Thymus (tissue), 14 donors: ENCODE measurements at places on chromosomes 6 and 20.

GRCh38 chr6:105851113-105851580 lies 235.0 kb upstream of the PRDM1 start:
- H3K4me3 ChIP-seq = no peak overlapping the region
- no peaks in the 10 kb centered on the region for H3K36me3 ChIP-seq
- DNase-seq = no peak
- no peaks in the 10 kb centered on the region for H3K27me3 ChIP-seq

DNA sequence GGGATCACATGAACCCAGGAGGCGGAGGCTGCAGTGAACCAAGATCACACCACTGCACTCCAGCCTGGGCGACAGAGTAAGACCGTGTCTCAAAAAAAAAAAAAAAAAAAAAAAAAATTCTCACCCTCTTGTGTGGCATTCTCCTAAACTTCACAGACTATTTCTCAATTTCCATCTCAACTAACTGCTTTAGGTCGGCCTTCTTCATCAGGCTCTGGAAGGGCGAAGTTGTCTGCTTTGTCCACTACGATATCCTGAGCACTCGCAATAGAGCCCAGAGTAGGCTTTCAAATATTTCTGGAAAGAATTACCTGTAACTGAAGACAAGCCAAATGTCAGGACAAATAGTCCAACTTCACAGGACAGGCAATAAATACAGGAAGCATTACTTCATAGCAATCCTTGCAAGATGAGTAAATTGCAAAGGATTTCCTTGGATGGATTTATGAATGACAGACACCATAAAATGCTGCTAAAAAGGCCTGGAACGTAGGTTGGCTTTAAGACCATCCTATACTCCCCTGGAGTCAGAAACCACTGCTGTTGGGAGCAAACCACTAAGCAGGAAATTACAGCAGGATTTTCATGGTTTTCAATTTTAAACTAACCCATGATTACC lies 116.3 kb upstream of the SLC2A12 start:
- H3K27me3 ChIP-seq = no peaks in the 10 kb centered on the region
- no peak overlapping the region for H3K27ac ChIP-seq
- peaks cover 37% of the 10 kb centered on the region for H3K36me3 ChIP-seq
- no peak overlapping the region for H3K4me3 ChIP-seq

DNA sequence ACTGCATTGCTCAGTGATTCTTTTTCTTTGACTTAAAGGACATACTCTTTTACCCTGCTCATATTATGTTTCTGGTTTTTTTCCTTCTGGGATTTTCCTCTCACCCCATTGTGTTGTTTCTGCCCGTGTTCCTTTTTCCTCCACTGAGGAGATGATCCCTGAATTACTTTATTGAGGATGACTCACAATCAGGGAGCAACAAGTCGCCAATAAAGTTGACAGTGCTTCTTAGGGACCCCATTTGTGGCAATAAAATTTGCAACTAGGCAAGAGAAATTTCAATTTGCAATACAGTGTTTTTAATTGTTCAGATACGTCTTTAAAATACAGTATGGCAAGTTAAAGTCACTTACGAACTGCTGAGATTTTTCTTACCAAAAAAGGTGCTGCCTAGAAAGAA lies 217.9 kb downstream of the SOX4 start:
- H3K4me3 ChIP-seq = no peak overlapping the region
- no peaks in the 10 kb centered on the region for H3K36me3 ChIP-seq

DNA sequence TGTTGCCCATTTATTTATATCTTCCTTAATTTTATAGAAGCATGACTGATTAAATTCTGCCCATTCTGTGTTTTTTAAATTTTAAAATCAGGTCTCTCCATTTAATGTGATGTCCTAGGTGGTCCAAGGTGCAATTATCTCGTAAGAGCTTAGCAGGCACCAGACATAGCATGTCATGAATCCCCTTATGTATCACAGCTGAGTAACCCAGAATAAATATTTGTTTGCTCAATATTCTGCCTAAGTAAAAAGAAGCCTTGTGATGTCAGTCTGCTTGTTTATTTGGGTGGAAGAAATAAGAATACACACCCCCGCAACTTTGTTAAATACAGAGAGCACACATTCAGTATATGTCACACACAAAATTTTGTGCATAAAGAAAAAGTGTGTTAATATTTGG lies 211.3 kb downstream of the FARS2 start:
- H3K36me3 ChIP-seq = no peaks in the 10 kb centered on the region
- H3K27ac ChIP-seq = no peak overlapping the region
- DNase-seq = no peak
- no peak overlapping the region for H3K4me3 ChIP-seq
- H3K27me3 ChIP-seq = no peaks in the 10 kb centered on the region

DNA sequence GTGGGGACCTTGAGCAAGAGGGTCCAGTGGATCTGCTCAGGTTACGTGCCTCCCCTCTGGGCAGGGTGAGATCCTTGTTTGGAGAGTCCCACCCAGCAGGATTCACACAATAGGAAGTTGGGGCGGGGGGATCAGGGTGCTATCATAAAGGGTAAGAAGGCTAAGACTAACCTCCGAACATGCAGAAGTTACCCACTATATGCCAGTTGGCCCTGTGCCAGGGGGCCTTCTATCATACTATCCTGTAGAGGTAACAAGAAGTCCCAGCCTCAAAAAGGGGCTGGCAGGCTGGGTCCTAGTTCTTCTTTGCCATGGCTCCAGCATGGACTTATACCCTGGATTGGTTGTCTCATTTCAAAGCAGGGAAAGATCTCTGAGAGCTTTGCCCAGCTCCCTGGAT lies 94.1 kb downstream of the CDH26 start:
- H3K4me3 ChIP-seq = no peak overlapping the region
- H3K27ac ChIP-seq = no peak overlapping the region
- no peaks in the 10 kb centered on the region for H3K27me3 ChIP-seq
- H3K36me3 ChIP-seq = no peaks in the 10 kb centered on the region
- no peak for DNase-seq

- H3K36me3 ChIP-seq = peaks cover 37% of the 10 kb centered on the region
- H3K4me3 ChIP-seq = no peak overlapping the region
- peaks cover 54% of the 10 kb centered on the region for H3K4me1 ChIP-seq
- H3K27ac ChIP-seq = peak overlapping the region; percentile 8
- no peaks in the 10 kb centered on the region for H3K27me3 ChIP-seq
These were observed 33.2 kb upstream of the TAF8 start for GRCh38 chr6:42017021-42017643.

GRCh38 chr6:39207416-39208222 lies 21.7 kb downstream of the KCNK5 start:
- peaks cover 15% of the 10 kb centered on the region for H3K36me3 ChIP-seq
- no peak for DNase-seq
- H3K27ac ChIP-seq = peak overlapping the region; percentile 74
- no peak overlapping the region for H3K4me3 ChIP-seq
- H3K4me1 ChIP-seq = peaks cover 10% of the 10 kb centered on the region
- no peaks in the 10 kb centered on the region for H3K27me3 ChIP-seq

DNA sequence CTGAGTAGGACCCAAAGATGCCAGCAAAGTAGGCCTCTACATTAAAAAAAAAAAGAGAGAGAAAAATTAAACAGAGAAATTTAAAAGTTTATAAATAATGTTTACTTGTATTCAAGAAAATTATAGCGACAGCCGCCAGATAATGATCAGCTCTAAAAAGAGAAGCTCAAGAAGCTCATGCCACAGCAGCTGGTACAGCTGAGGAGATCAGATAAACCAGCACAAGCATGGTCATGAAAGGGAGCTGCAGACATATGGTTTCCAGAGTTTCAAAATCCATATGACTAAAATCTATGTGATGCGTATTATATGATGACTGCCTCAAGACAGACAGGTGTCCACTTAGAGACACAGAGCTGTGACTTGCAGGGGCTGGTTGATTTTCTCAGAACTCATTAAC lies 13.6 kb upstream of the HLA-C start:
- H3K4me1 ChIP-seq = peaks cover 7% of the 10 kb centered on the region
- DNase-seq = peak; percentile 36
- no peaks in the 10 kb centered on the region for H3K36me3 ChIP-seq
- H3K27ac ChIP-seq = no peak overlapping the region
